ENCODE measurements at places on chromosomes 13 and 19.

DNA sequence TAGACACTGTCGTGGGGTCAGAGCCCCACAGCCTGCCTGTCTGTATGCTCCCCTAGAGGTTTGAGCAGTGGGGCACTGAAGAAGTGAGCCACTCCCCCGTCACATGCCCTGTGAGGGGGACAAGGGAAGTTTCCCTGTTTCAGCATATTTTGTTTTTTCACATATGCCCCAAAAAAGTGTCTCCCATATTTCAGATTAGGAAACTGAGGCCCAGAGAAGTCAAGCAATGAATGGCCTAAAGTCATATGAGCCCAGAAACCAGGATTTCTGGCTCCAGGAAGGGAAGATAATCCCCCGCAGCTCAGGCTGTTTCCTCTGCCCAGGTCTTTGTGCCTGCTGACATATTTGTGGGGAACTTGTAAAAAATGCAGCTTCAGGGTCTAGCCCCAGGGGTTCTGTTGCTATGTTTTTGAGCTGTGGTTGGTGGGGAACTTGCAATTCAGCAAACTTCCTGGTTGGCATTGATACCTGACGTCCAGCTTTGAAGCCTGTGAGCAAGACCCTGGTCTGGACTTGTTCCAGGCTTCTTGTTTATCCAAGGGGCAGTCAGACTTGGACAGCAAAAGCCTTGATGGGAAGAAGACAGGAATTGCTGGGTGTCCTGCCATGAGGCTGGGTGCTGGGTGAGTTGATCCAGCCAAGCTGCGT lies 9.5 kb downstream of the RASL11A start:
- H3K36me3 ChIP-seq: no peaks in the 10 kb centered on the region
- no peak overlapping the region for H3K4me3 ChIP-seq
- peaks cover 6% of the 10 kb centered on the region for H3K27me3 ChIP-seq
- H3K27ac ChIP-seq: no peak overlapping the region

DNA sequence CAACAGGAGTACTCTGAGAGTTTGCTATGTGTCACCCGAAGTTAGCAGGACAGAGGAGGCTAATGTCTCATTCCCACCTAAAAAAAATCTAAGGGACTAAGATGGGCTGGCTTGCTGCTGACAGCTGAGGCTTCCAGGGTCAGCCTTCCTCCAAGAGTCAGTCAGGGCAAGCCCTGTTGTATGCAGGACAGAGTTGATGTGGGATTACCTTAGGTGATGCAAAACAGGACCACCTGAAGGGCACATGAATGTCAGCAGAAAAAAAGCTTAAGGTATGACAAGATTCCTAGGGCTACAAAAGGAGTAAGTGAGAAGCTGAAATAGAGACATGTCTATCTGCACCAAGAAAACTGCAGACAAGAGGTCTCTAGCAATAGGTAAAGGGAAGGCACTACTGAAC lies 151.5 kb downstream of the NHLRC3 start:
- no peaks in the 10 kb centered on the region for H3K36me3 ChIP-seq
- H3K4me3 ChIP-seq: no peak overlapping the region
- H3K27me3 ChIP-seq: peaks cover 10% of the 10 kb centered on the region
- DNase-seq: no peak
- peaks cover 4% of the 10 kb centered on the region for H3K4me1 ChIP-seq
- H3K27ac ChIP-seq: no peak overlapping the region

DNA sequence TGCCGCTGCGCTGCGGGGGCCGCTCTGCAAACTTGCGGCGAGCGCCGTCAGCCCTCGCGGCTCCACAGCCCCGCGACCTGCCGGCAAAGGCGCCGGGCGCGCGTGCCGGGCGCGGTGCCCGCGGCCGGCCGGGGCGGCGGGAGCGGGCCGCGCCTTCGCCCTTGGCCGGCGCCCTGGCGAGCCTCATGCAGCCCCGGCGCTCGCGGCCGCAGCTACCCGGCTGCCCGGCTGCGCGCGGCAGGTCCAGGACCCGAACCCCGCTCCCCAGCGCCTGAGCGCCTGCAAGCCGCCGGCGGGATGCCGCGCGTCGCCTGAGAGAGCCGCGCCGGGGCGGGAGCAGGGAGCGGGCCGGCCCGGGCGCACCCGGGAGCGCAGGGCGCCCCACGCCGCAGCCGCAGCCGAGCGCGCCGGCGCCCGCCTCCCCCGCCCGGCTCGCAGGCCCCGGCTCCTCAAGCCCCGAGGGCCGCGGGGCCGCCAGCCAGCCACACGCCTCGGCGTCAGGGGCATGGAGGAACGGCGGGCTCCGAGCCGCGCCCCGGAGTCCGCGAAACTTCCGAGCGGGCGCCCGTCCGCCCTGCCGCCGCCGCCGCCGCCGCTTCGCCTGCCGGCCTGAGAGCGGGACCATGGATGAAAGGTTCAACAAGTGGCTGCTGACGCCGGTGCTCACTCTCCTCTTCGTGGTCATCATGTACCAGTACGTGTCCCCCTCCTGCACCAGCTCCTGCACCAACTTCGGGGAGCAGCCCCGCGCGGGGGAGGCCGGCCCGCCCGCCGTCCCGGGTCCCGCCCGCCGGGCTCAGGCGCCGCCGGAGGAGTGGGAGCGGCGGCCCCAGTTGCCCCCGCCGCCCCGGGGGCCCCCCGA lies 564 bp downstream of the HS6ST3 start:
- H3K4me3 ChIP-seq: no peak overlapping the region
- DNase-seq: no peak
- H3K27me3 ChIP-seq: peaks cover 46% of the 10 kb centered on the region
- H3K36me3 ChIP-seq: peaks cover 2% of the 10 kb centered on the region
- no peak overlapping the region for H3K27ac ChIP-seq

- no peak for DNase-seq
- H3K36me3 ChIP-seq: peaks cover 13% of the 10 kb centered on the region
- H3K4me1 ChIP-seq: peaks cover 5% of the 10 kb centered on the region
- H3K27ac ChIP-seq: no peak overlapping the region
These were observed 375.1 kb downstream of the KLF5 start for GRCh38 chr13:73433890-73434289.

DNA sequence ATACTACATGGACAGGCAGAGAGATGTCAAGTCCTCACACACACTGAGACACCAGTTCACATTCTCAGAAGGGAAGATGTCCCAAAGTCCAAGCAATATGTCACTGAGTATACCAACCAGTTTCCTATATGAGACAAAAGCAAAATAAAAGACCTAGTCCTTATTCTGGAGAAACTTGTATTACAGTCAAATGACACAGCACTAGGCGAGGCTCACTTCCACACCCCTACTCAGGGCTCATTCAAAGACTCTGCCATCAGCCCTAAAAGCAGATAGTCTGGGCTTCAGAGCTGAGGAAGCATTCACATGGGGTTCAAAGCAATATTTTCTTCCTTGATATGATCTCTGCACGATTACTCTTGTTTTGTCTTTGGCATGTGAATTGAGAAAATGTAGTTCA lies 129.9 kb upstream of the UBL3 start:
- no peaks in the 10 kb centered on the region for H3K4me1 ChIP-seq
- H3K36me3 ChIP-seq: no peaks in the 10 kb centered on the region
- H3K27ac ChIP-seq: no peak overlapping the region
- no peak overlapping the region for H3K4me3 ChIP-seq
- H3K27me3 ChIP-seq: no peaks in the 10 kb centered on the region
- no peak for DNase-seq

DNA sequence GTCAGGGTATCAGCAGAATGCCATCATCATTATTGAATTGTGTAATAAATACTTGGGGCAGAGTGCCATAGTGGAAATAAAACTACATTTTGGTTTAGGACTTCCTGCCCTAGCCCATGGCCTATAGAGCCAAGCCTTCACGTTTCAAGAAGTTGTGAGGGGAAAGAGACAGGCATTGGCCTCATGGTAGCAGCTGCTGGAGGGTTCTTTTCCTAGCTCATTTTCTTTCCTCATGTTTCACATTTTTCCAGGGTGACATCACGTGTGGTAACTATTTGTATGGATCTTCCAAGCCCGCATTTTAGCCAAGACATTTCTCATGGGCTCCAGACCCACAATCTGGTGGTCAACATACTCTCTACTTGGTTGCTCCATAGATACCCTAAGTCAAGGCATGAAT lies 80.4 kb downstream of the LRCH1 start:
- H3K27me3 ChIP-seq: no peaks in the 10 kb centered on the region
- DNase-seq: no peak
- H3K36me3 ChIP-seq: peaks cover 2% of the 10 kb centered on the region
- H3K4me1 ChIP-seq: peaks cover 34% of the 10 kb centered on the region
- H3K27ac ChIP-seq: no peak overlapping the region
- no peak overlapping the region for H3K4me3 ChIP-seq

DNA sequence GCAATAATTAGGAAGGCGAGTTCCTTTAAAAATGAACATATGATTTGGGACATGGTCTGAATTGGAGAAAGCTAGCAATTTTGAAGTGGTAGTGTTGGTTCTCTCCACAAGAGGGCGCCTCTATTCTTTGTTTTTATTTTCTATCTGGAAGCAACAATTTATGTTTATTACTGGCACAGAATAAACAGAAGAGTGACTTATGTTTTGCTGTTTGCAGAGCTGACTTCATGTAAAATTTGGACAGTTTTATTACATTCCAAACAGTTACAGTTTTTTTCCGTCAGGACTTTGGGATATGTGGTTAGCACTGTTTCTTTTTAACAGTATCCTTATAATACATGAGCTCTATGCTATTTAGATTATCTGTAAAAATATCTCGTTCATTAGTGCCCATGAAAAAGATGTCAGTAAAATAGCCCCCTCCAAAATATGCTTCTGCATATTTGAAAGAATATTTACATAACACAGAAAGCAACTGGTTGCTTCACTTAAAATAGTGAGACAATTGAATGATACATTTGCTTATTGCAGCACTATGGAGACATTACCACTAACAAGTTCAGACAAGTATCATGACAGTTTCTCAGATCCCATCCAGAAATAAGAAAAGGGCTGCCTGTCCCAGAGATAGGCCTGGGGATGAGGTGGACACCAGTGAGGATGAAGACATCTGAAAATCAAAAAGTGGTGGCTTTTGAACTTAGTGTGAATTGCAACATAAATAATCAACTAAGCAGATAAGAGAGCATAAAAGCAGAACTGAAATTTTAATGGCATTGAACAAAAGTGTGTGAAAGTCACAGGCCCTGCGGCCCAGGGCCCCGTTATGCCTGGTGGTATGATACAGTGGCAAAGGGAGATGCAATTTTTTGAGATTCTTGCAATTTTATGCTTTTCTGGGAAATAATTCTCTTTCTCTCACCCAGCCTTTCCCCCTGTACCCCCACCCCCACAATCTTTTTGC lies 32.3 kb upstream of the FGF9 start:
- H3K4me1 ChIP-seq: peaks cover 2% of the 10 kb centered on the region
- no peaks in the 10 kb centered on the region for H3K36me3 ChIP-seq
- no peak overlapping the region for H3K4me3 ChIP-seq
